ENCODE measurements at places on chromosomes 3 and 15.

DNA sequence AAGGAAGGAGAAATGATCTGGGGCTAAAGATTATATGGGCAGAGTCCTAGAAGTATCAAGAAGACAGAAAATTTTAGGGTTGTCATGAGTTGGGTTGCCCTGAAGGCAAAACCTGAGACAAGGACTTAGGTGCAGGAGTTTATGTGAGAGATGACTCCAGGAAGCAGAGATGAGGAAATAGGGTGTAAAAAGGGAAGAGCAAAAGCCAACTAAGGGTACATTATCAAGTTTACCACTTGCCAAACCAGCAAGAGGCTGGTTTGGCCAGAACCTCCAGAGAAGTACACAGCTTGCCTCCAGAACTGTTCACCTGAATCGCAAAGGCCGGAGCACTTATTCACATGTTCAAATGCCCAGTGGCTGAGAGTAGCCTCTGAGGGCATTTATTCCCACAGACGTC, 116.7 kb downstream of the FHIT start:
- DNase-seq, result no peak

- DNase-seq, result no peak
Observed at GRCh38 chr3:44265815-44266214, 24.1 kb downstream of the TOPAZ1 start.

- DNase-seq, result no peak
Observed at GRCh38 chr3:124299831-124300230, 307.9 kb upstream of the ROPN1 start.

- no peak for DNase-seq
Observed at GRCh38 chr3:133572158-133573053, 1.1 kb upstream of the CDV3 start.

DNA sequence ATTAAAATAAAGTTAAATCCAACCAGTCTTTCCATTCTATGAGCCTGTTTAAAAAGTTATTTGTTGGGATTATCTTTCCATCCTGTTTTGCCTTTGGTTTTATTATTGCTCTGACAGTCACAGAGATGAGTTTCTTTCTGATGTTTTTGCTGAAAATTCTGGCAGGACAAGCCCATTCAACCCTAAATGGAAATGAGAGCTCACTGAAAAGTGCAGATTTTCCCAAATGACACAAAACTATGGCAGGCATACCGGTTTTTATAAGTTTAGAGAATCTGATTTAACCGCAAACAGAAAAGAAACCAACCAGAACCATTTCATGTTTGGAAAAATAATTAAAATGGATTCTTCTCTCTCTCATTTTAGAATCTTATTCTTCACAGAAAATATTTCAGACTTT, 238.1 kb upstream of the SGO1 start:
- DNase-seq, result no peak

DNA sequence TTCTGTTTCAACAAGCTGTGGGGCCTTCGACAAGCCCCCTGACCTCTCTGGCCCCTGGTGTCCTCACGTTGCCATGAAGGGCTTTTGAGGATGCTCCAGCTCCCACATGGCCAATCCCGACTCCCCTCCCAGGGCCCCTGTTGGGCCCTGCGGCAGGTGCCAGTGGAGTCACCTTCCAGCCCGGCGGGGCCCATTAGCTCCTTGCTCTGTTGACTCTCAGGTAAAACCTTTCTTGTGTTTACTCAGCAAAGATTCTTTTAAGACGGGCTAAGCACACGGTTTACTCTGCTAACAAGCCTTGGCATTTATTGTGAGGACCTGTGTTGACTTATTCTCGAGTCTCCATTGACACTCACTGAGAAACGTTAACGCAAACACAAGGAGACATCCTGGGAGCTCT, 15.0 kb downstream of the RPLP1 start:
- DNase-seq, result no peak

Measured in stimulated activated CD4-positive, alpha-beta T cell treated with anti-CD3 and anti-CD28 coated beads, Interleukin-4, amount 100 ng/mL, for 1 hour (primary cell).